ENCODE measurements at places on chromosomes 4 and X.

DNA sequence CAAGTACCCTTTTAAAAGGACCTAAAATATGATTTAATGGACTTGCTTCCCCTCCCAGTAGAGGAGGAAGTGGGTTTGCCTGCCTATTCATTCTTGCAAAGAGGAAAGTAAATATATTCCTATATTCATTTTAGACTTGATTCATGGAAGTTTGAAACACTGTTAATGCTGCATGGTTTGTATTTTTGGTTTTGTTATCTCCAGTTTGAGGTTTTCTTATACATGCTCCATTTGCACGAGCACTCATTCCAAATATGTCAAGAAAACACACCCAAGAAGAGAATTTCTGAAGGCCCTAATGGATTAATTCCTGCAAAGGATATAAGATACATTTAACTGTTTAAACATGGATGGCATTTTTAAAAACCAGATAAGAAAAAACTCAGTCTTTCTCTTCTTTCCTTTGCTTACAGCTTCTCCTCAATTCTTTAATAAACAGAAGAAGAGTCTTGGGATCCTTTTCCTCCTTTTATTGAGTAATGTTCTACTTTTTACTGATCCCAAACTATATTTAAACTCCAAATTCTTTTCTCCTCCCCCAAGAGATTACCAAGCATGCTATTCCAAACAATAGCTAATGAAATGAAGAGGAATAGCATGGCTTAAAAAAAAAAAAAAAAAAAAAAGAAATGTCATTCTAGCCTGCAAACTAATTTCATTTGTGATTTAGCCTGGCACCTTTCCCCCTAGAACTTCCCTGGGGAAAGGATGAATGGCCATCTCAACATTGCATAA, 54.6 kb upstream of the LDB2 start:
- no peak for DNase-seq

- no peak for DNase-seq
Observed at GRCh38 chr4:100257567-100257966, 67.3 kb upstream of the DDIT4L start.

- DNase-seq, result no peak
Observed at GRCh38 chr4:20532871-20533870, 167.1 kb upstream of the PACRGL start.

- DNase-seq, result no peak
Observed at GRCh38 chr4:110624398-110624780, 1.5 kb upstream of the PITX2 start.

DNA sequence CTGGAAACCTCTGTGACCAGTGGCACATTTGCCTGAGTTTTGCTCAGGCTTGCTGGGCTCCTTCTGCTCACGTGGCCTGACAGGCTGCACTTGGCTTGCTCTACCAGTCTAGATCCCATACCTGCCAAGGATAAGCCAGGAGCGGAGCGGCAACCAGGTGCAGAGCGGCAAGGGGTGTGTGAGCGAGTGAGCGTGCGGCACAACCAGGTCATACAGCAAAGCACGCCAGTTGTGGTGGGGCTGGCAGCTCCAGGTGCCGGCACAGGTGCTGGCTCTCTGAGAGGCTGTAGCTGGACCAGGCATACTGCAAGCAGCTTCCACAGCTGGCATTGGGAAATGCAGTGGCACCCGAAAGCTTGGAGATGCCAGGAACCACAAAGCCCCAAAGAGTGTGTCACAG, 1495.1 kb downstream of the PCDH7 start:
- DNase-seq, result no peak

- DNase-seq, result no peak
Observed at GRCh38 chrX:103999234-103999633, 14.3 kb downstream of the H2BW1 start.

DNA sequence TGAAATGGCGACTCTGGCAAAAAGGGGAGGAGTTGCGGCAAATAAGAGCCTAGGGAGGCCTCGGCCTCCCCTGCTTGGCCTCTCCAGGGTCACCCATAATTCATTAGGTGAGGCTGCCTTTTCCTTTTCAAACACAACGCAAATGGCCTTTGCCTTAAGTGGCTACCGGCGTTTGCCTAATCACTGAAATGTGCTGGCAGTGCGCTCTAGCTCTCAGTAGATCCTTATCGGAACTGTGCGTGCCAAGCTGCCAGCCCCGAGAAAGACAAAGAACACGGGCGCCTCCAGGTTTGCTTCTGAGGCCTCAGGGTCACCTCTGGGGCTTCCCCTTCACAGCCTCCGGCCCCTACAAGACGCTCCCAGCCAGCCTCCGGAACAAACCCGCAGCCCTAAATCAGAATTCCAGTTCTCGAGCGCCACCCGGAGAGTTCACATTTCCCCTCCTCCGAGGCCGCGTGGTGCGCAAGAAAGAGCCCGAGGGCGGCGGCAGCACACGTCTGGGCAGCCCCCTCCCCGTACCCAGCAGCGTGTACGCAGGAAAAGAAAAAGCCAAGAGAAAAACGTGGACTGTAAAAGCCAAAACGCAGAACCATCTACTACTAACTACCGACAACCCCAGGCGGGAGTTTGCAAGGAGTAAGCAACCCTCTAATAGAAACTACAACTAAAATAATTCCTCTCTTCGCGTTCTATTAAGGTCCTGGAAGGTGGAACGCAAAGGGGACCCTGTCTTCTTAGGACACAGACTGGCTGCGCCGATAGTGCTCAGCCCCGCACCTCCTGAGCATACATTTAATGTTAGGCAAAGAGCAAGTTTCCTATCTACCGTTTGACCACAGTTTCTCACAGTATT, 76.5 kb upstream of the BCOR start:
- peak; percentile 42 for DNase-seq

GRCh38 chr4:157882901-157883300, 289.9 kb downstream of the GASK1B start:
- peak; percentile 34 for DNase-seq

GRCh38 chrX:128106630-128107029, 54.4 kb upstream of the ACTRT1 start:
- peak; percentile 0 for DNase-seq

DNA sequence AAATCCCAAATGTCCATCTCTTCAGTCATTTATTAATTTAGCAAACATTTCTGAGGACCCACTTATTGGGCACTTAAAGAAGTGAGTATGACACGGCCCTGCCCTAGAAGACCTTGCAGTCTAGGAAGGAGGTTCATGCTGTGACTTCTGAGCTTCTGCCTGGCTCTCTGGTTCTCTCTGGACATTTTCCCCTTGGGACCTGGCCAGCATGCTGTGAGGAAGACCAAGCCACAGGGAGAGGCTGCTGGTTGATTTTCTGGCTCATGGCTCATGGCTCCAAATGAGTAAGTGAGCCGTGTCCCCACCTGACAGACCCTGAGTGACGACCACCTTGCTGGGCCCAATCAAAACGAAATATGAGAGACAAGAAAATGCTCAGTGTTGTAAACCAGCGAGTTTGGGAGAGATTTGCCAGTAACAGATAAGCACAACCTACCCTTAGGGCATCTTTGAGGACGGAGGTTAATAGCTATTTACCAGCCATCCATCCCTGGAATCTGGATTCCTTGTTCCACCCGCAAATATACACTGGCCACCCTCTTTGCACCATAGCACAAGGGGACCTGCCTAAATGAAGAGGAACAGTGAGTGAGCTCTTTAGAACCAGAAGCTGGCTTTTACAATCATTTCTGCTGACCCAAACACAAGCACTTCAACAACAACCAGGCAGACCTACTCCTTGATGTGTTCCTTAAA, 876 bp downstream of the MPP1 start:
- peak; percentile 1 for DNase-seq

DNA sequence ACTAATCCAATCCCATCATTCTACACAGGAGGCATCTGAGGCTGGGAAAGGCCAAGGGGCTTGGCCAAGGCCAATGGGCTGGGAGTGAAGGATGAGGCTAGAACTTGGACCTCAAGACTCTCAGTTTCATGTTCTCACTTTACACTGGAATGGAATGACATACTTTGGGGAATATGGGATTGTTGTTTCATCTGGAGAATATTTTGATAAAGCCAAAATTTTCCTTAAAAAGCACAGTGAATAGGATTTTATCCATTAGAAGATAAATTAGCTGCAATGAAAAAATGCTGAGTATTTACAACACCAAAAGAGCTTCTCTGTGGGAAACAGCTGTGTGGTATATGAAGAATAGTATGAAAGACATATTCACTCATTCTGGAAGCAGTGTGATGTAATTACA, 29.3 kb downstream of the SMIM20 start:
- DNase-seq, result no peak

- DNase-seq, result no peak
Observed at GRCh38 chr4:30537456-30537855, 182.7 kb upstream of the PCDH7 start.

DNA sequence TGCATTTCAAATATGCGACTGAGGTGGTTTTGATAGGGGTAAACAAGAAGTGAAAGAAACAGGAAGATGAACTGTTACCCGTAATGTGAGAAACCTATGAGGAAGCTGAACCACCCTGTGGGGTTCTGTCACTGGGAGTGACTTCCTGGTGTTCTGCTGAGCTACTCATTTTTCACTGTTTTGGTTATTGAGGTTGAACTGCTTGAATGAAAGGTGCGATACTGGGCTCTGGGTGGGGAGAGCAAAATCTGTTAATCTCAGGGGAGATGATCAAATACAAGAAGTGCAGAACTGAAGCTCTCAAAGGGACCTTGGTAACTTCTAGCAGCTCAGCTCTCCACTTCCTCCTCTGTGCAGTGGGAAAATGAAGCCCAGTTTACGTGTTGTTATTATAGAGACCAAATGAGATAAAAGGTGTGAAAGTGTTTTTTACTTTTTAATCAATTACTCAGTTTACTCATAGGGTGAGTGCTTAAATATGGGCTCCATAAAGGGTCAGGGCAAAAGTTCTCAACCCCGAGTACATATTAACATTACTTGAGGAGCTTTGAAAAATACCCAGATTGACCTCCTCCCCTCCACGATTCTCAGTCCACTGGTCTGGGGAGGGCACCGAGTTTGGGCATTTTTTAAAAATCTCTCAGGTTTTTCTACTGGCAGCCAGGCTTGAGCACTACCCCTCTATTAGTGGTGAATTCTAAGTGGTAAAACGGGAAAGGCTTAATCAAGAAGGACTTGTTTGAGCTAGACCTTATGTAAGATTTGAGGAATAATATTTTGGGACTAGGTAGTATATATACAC, 66.7 kb downstream of the COQ2 start:
- no peak for DNase-seq

GRCh38 chrX:48826135-48826875, at the start of gene ERAS:
TSS of gene ERAS (plus strand) at chrX:48826513. CDS start at chrX:48829124, 2,611 bp downstream.
- no peak for DNase-seq

DNA sequence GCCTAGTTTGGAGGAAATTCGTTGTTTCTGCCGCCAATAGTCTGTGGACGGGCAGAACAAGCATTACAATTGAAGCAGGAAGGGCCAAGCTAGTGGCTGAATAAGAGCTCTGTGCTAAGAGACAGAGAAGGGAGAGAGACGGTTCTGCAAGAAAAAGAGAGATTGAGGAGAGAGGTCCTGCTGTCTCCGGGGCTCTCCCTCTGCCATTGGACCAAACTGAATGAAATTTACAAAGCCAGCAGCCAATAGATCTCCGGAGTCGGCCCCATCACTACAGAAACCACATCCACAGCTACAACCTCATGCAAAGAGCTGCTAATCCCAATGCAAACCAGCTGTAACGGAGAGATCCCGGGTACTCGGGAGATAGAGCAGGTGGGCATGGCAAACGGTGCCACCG, at the start of gene NLGN4X:
Gene NLGN4X (minus strand): TSS at position 148 of the 400 bp plus-strand sequence. CDS start 77,401 bp downstream, outside the sequence.
- peak; percentile 85 for DNase-seq

DNA sequence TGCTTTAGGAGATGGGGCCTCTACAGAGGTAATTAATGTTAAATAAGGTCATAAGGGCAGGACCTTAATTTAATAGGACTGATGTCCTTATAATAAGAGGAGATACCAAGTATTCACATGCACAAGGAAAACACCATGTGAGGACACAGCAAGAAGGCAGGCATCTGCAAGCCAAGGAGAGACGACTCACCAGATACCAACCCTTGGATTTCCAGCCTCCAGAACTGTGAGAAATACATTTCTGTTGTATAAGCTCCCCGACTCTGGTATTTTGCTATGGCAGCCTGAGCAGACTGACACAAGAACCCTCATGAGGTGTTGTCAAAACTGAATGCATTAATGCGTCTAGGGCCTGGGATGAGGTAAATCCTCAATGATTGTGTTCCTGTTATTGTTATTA, 56.2 kb upstream of the MAPK10 start:
- DNase-seq, result no peak

- DNase-seq, result no peak
Observed at GRCh38 chr4:13452927-13453579, 31.1 kb downstream of the RAB28 start.

DNA sequence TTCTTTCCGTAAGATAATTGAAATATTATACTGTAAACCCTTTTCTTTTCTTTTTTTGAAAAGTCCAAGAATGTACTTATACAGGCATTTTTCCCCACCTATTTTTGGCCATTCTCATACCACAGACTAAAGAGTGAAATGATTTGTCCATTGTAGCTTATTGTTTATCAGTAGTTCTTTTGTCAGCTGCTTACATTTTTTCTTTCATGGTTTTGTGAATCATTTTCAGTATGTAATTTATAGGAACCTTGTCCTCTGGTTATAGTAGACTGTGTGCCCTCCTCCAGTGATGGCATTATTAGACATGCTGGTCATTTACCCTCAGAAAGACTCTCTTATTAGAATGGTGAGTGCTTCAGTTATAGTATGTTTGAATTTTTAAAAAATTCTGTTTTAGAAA, 56.7 kb downstream of the CCKAR start:
- DNase-seq, result no peak

DNA sequence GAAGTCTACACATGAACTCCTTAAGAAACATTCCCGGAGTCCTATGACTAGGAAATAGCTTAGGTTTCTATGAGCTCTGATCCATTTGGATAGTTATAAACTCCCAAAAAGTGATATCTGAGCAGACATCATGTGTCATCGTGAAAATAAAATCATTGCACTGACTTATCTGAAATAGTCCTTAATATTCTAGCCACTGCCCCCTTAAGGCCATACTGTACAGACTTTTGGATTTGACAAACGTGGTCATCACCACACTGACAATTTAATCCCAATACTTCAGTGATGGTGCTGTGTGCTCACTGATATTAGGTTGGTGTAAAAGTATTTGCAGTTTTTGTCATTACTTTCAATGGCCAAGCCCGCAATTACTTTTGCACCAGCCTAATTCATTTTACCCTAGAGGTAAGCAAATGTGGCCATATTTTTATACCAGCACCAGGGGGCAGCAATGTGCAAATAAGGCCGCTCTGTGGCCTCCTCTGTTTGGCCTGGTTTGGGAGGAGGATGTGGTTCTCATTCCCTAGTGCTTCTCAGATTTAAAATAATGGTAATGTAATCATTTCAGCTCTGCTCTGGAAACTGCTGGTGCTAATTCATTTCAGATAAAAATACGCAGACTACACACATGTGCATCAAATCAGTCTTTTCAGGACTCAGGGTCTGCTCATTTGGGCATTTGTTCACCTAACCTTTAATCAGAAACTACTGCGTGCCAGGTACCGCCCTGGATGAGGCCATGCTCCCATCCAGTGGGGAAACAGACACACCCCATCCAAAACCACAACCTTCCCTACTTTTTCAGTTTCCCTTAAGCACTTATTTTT, 196.4 kb upstream of the C1QTNF7 start:
- peak; percentile 83 for DNase-seq

Data from cerebellar cortex (tissue), 1 donor.